ENCODE measurements at places on chromosomes 4 and X.

DNA sequence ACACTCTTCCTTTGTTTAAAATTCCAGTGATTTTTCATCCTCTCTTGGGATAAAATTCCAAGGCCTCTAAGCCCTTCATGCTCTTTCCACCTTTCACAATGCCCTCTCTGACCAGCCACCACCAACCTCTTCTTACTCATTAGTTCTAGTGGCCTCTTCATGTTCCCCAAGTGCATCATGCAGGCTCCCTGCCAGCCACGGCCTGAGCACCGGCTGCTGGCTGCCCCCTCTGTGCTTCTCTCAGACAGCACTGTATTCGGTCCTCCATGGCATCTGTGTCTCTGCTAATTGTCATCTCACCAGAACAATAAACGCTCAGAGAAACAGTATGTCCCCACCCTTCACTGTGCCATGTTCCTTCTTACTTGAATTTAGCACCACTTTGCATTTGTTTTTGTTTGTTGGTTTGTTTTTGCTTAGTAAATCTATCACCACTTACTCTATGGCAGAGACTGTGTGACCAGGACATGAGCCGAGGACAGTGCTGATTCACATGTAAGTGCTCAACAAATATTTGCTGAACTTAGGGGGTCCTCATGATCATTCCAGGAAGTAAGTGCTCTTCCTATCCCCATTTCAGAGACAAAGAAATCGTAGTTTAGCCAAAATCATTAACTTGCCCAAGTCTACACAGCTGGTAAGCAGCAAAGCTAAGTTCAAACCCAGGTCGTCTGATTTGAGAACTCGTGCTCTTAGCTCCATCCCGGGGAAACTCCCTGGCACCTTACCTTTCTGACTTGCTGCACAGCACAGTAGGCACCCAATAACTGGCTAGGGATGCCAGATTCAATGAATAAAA, 77.1 kb upstream of the UCP1 start:
- DNase-seq: no peak

GRCh38 chrX:108186811-108187210, 95.2 kb downstream of the ATG4A start:
- DNase-seq: no peak

- no peak for DNase-seq
Measured at GRCh38 chr4:128858879-128859671, 49.6 kb downstream of the JADE1 start.

- DNase-seq: peak; percentile 16
Measured at GRCh38 chr4:36601864-36602495, 320.6 kb downstream of the DTHD1 start.

DNA sequence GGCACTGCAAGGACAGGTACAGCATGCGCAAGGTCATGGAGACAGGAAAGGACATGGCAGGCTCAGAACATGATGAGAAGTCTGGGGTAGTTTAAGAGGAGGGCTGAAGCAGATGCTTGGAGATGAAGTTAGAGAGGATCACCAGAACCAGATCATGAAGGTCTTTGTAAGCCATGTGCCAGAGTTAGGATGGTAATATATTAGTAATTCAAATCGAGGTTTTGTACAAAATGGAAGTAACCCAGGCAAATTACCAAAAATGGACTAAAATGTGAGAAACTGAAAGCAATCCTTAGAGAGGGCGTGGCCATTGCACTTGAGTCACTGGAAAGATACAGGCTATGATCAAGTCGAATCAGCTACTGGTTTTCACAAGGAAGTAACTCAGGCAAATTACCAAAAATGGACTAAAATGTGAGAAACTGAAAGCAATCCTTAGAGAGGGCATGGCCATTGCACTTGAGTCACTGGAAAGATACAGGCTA, 13.5 kb downstream of the RXFP1 start:
- DNase-seq: no peak

- no peak for DNase-seq
Measured at GRCh38 chr4:107862658-107863057, 37.9 kb downstream of the SGMS2 start.

GRCh38 chrX:15678339-15678738, 13.7 kb upstream of the CLTRN start:
- no peak for DNase-seq

GRCh38 chr4:7070729-7071511, 3.1 kb upstream of the GRPEL1 start:
- no peak for DNase-seq

Data from SHP77 treated with DMSO at 0.1 percent for 48 hours (cell line).